AG10803 (cell line): ENCODE measurements at places on chromosomes 4 and X.

GRCh38 chr4:117357437-117357836 lies 272.1 kb upstream of the TRAM1L1 start:
- DNase-seq = no peak

DNA sequence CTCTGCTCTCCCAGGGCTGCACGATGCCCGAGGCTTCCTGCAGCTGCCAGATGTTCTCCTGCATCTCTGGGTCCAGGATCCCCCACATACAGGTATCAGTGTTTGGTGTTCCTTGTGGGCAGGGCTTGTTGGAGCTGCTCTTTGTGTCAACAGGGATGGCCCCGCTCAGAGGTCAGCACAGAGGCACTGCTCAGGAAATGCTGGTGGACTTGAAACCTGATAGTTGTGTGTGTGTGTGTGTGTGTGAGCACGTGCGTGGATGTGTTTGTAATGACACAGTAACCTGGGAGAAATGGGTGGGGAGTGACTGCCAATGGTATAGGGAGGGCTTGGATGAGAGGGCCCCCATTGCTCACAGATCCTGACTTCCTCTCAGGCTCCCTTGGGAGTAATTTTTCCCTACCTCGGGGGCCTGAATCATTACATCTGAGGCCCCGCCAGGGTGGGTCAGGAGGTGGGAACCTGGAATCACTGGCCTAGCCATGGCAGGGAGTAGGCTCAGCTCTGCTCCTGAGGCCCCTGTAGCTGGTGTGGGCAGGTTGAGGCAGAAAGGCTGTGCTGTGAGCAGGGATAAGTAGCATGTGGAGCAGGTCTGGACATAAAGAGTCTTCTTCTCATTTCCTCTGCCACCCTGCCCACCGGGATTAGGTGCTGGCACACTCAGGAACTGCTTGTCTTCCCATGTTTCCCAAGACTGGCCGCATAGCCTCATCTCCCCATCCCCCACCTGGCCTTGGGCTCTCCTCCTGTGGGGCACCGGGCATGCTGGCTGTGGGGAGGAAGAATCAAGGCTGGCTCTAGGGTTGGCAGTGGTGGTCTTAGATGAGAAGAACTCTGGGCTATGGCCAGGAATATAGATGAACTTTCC lies 2.5 kb upstream of the EFNB1 start:
- no peak for DNase-seq

DNA sequence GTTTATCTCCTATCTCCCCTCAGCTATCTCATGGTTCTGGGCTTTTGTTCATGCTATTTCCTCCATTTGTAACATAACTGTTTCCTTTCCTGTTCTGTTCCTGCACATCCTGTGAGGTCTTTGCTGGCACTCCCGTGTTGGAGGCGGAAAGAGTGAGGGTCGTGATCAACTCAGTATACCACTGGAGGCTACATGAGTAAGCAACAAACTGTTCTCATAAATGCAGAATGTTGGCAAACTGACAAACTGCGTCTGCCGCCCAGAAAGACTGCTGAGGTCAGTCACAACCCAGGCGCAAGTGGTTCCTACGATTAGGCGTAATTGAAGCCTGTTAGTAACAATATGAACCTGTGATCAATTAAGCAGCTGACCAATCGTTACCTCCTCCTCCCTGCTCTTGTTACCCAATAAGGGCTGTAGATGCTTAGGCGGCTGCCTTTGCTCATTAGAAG lies 48.8 kb downstream of the C4orf33 start:
- no peak for DNase-seq

GRCh38 chr4:94345266-94345665 lies 2.6 kb upstream of the HPGDS start:
- DNase-seq = no peak

DNA sequence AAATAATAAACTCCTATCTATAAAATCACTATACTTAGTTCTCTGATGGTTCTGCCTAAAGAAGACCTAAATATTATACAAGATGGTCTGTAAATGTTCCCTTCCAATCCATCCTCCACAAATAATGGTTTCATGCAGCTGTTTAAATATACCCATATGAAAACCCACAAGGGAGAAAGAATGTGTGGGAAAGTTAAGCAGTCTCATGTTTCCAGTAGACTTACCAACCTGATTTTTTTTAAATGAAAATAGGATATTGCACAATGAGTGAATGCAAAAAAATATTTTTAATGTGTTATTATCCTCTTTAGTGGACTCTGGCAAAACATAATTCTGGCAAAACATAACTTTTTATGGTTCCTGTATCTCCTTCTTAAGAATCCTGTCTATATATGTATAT lies 23.3 kb downstream of the CAMK2D start:
- peak; percentile 86 for DNase-seq

GRCh38 chr4:148692242-148692641 lies 250.0 kb upstream of the NR3C2 start:
- DNase-seq = no peak

DNA sequence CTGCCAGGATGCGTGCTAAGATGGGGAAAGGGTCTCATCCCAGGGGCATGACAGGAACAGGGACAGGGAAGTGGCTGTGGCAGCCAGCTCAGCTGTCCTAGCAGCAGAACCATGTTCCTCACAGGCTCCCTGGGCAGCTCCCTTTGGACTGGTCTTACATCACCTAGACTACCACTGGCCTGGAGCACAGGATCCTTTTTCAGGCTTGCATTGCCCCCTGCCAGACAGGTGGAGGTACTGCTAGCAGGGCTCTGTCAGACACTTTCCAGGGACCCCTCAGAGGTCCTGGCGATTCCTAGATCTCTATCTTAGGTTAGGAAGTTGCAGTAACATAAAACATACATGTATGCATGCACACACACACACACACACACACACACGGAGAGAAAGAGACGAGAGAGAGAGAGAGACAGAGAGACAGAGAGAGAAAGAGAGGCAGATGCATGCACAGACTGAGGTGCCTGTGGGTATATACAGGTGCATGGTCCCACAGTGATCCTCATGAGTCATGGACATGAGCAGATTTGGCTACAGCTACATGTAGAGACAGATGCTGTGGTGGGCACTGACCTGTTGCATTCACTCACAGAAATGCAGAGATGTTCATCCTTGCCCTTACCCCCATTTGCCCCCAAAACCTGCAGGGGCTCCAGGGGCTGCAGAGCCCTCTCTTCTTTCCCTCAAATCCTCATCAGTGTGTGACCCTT lies 63.6 kb downstream of the STARD8 start:
- DNase-seq = peak; percentile 53

DNA sequence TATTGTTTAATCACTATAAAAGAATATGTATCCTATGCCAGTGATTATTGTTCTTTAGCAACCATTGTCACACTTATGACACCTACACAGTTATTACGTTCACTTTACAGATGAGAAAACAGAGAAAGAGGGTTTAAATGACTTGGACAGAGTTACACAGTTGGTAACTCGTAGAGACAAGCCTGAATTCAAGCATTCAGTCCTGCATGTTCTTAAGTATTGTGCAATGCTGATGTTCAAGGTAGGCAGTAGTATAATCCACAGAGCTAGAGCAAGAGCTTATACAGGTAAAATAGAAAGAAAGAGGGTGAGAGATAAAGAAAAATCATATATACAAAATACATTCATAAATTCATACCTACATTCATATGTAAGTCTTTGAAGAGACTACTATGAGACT lies 249.8 kb upstream of the ANXA10 start:
- DNase-seq = no peak

DNA sequence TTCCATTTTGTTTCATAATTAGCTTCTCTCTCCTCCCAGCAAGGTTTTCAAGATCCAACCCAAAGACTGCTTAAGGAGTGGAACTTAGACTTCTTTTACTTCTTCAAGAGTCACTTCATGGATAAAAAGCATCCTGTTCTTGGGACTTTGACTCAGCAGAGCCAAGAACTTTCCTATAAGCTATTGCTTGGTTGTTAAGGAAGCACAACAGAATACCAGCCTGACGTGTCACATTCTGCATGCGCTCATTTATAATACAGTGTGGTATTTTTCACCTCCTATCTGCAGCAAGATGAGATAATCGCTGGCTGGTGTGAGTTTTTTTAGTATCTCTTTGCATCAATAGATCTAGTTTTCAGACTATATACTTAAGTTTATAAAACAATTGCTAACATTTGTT lies 152.1 kb downstream of the PALLD start:
- peak; percentile 74 for DNase-seq

- DNase-seq = no peak
These were observed 53.5 kb upstream of the PCDH10 start for GRCh38 chr4:133095591-133095990.

GRCh38 chr4:158055668-158056067 lies 117.2 kb downstream of the GASK1B start:
- peak; percentile 12 for DNase-seq

- DNase-seq = no peak
These were observed 122.4 kb downstream of the PALLD start for GRCh38 chr4:168619266-168619631.

GRCh38 chr4:52853351-52853750 lies 8.8 kb upstream of the RASL11B start:
- DNase-seq = peak; percentile 91

GRCh38 chr4:4694296-4694772 lies 152.5 kb upstream of the STX18 start:
- DNase-seq = peak; percentile 42

DNA sequence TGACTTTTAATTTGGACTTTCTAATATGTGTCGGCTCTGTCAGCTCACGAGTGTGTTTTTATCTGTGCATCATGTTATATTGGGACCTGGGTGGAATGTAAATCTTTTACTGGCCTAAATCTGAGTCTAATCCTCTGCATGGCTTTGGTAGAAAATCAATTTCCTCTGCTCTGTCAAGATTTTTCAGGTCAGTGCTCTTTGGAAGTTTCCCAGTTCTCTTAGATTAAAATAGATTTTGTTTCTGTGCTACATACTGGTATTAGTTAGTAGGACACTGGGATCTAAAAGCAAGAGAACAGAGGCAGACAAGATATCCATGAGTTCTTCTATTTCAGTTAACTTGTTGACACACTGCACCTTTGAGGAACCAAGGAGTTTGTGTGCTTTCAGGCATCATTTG lies 39.7 kb downstream of the REPS2 start:
- no peak for DNase-seq

- DNase-seq = no peak
These were observed 12.3 kb downstream of the CTAG1A start for GRCh38 chrX:154597221-154597620.

GRCh38 chr4:153439831-153440230 lies 26.3 kb upstream of the TMEM131L start:
- DNase-seq = no peak

- DNase-seq = peak; percentile 15
These were observed 26.7 kb downstream of the PDS5A start for GRCh38 chr4:39950861-39951481.

DNA sequence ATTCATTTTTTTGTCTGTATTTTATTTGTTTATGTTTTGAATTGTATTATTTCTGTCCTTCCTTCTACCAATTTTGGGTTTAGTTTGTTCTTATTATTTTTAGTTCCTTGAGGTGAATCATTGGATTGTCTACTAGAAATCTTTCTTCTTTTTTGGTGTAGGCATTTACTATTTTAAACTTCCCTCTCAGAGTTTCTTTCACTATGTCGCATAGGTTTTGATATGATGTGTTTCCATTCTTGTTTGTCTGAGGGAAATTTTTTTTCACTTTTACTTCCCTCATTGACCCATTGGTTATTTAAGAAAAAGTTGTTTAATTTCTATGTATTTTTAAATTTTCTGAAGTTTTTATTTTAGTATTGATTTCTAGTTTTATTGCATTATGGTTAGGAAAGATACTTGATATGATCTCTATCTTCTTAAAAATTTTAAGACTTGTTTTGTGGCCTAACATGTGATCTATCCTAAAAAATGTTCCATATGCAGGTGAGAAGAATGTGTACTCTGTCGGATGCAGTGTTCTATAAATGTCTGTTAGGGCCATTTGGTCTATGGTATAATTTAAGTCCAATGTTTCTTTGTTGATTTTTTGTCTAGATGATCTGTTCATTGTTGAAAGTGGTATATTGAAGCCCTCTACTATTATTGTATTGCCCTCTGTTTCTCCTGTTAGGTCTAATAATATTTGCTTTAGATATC lies 68.8 kb downstream of the IL15 start:
- DNase-seq = no peak

DNA sequence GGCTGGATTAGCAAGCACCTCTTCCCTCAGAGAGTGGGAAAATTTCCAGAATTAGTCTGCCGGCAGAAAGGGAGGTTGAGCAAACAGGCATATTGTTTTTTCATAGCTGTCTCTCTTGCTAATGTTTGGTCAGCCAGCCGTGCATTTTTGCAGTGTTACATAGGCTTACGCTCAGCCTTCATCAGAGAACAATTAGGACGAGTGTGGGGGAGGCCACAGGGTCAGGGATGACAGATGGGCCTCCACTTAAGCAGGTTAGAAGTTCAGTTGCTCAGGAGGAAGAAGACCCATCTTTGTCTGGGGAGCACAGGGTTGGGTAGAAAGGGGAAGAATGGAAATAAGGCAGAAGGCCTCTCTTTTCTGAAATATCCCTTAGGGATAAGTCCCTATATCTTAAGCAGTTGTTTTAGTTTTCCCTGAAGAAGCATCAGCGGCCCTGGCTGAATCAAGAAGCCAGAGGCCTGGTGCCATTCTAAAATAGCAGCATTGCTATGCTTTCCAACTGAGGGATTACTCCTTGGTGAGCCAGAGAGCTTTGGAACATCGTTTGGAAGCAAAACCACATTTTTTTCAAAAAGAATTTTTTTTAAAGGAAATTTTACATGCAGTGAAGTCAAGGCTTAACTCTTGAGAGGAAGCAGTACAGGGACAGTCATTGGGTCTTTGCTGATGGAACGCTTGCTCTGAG lies 118.8 kb downstream of the SMIM20 start:
- DNase-seq = peak; percentile 95
